ENCODE measurements at places on chromosomes 4 and X.
A peak's percentile ranks its signal among the peaks of the same experiment; 100 is the strongest.

DNA sequence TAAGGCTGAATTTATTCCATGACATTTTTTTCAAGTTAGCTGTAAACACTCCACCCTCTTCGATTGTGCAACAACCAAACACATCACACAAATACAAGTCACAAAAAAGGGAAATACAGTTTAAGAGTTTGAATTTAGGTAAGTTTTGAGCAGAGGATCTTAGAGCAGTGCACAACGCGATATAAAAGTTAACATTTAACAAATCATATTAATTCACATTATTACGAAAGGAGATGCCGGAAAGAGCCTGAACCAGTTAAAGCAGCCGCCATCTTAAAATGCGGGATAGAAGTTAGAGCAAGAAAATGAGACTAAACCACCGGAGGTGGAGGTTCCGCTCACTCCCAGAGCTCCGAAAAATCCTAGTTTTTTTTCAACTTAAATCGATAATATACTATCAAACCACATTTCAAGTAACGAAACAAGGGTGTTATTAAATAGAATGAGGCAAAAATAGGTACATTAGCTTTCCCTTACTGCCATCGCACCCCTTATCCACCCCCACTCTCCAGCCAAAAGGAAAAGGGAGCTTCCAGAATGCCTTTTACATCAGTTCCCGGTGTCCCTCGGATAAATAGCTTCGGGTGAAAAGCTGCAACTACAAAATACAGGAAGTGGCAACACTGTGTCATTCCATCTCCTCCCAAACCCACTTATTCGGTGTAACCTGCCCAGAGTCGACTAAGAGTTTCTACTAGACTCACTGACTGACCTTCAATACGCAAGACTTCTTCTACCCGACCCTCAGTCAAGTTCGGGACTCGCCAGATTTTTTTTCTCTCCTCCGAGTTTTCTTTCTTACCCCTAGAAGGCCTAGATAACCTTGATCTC is 1.9 kb downstream of the UBE2D3 start:
- no peak for DNase-seq

GRCh38 chrX:152819266-152819665 is 11.3 kb downstream of the CETN2 start:
- DNase-seq: no peak

GRCh38 chr4:152697284-152698088 is 17.7 kb upstream of the TMEM154 start:
- no peak for DNase-seq

GRCh38 chrX:129759576-129760061 is 20.1 kb upstream of the SASH3 start:
- peak; percentile 67 for DNase-seq

GRCh38 chrX:3518870-3519269 is 172.4 kb upstream of the MXRA5 start:
- peak; percentile 40 for DNase-seq

- no peak for DNase-seq
Measured at GRCh38 chr4:147354237-147354636, 126.7 kb upstream of the EDNRA start.

GRCh38 chr4:43238585-43238984 is 346.1 kb downstream of the GRXCR1 start:
- no peak for DNase-seq

DNA sequence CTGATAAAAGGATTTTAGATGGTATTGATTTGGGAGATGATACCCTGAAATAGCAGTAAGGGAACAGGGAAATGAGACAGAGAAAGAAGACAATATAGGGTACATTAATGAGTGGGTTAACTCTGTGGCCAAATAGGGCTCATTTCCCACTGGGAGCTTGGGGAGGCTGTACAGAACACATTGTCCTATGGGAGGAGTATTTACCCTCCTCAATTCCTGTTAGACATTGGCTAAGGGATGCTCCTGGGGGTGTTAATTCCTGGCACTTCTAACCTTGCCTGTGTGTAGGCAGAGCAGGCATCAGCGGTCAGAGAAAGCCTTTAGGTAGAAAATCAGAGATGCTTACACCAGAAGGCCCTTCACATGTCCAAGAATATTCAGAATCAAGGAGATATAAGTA is 49.0 kb downstream of the ARHGEF38 start:
- DNase-seq: no peak

All from Right ventricle myocardium superior (tissue), 1 donor.